ENCODE measurements at places on chromosomes 1 and 21.
A peak's percentile ranks its signal among the peaks of the same experiment; 100 is the strongest.

GRCh38 chr1:230288641-230289349 lies 137.3 kb downstream of the PGBD5 start:
- no peak overlapping the region for H3K27ac ChIP-seq
- no peak overlapping the region for H3K4me3 ChIP-seq
- no peaks in the 10 kb centered on the region for H3K27me3 ChIP-seq
- no peak for DNase-seq

DNA sequence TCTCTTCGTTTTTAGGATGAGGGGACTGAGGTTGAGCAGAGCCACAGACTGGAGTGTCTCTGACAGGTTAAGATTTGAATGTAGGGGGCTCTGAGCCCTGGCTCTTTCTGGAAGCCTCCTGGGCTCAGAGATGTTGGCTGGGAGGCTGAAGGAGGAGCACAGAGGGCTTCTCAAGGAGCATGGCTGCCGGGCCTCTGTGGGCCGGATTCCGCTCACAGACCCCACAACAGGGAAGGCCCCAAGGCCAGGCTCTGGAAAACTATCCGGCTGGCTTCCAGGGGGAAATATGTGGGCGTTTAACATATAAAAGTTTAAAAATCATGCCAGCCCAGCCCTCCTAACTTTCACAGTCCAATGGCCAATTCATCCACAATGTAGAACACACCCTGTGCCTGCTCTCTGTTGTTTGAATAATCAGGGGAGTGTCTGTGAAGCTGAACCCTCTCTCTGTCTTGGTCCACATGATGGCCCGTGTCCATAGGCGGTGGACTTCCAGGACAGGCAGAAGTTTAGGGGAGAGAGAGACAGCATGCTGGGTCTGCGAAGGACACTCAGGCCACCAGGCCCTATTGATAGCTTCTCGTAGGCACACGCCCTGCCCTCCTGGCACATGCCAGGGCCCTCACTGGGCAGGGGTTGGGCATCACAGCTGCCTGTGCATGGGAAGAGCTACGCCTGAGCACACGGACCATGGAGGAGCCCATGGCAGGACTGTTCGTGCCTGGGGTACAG lies 10.8 kb downstream of the OBSCN start:
- peaks cover 11% of the 10 kb centered on the region for H3K4me1 ChIP-seq
- no peak overlapping the region for H3K4me3 ChIP-seq
- DNase-seq = no peak
- peaks cover 9% of the 10 kb centered on the region for H3K36me3 ChIP-seq

GRCh38 chr1:220221269-220221668 lies 51.0 kb downstream of the RAB3GAP2 start:
- H3K27ac ChIP-seq = no peak overlapping the region
- DNase-seq = no peak
- no peaks in the 10 kb centered on the region for H3K36me3 ChIP-seq
- no peak overlapping the region for H3K4me3 ChIP-seq

GRCh38 chr21:42364304-42364865 lies 1.9 kb downstream of the TFF1 start:
- H3K27ac ChIP-seq = no peak overlapping the region
- H3K36me3 ChIP-seq = no peaks in the 10 kb centered on the region
- no peak overlapping the region for H3K4me3 ChIP-seq
- no peaks in the 10 kb centered on the region for H3K27me3 ChIP-seq

- no peaks in the 10 kb centered on the region for H3K36me3 ChIP-seq
- DNase-seq = no peak
- no peaks in the 10 kb centered on the region for H3K27me3 ChIP-seq
- no peaks in the 10 kb centered on the region for H3K4me1 ChIP-seq
- H3K27ac ChIP-seq = no peak overlapping the region
- no peak overlapping the region for H3K4me3 ChIP-seq
Measured at GRCh38 chr1:205030896-205031295, 12.1 kb upstream of the CNTN2 start.

- H3K4me3 ChIP-seq = no peak overlapping the region
- peaks cover 16% of the 10 kb centered on the region for H3K4me1 ChIP-seq
- H3K27me3 ChIP-seq = no peaks in the 10 kb centered on the region
- DNase-seq = no peak
- H3K27ac ChIP-seq = no peak overlapping the region
Measured at GRCh38 chr1:204340081-204340889, 19.4 kb downstream of the PLEKHA6 start.

DNA sequence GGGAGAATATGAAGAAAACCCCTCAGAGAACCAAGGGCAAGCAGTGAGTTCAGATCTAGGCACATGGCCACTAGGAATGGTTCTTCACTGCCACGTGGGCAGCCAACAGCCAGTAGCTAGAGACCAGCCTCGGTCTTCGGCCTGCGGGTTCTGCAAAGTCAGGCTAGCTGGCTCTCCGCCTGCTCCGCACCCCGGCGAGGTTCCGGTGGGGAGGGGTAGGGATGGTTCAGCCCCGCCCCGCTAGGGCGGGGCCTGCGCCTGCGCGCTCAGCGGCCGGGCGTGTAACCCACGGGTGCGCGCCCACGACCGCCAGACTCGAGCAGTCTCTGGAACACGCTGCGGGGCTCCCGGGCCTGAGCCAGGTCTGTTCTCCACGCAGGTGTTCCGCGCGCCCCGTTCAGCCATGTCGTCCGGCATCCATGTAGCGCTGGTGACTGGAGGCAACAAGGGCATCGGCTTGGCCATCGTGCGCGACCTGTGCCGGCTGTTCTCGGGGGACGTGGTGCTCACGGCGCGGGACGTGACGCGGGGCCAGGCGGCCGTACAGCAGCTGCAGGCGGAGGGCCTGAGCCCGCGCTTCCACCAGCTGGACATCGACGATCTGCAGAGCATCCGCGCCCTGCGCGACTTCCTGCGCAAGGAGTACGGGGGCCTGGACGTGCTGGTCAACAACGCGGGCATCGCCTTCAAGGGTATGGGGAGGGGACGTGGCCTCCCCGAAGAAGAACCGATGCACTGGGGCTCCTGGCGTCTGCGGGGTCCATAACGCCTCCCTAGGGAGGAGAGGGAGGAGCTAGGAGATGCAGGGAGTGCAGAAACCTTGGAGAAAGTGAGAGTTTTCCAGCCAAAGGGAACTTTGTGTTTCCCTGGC lies at the start of gene CBR1:
Gene CBR1 (plus strand): TSS at position 312 of the 871 bp plus-strand sequence. CDS start 92 bp downstream, at position 404.
- H3K4me1 ChIP-seq = peaks cover 47% of the 10 kb centered on the region
- peak within 1 kb of the TSS; percentile 88 for H3K27ac ChIP-seq
- H3K27me3 ChIP-seq = no peaks in the 10 kb centered on the region

- no peak for DNase-seq
- H3K4me3 ChIP-seq = no peak overlapping the region
- no peak overlapping the region for H3K27ac ChIP-seq
- H3K27me3 ChIP-seq = no peaks in the 10 kb centered on the region
- H3K36me3 ChIP-seq = no peaks in the 10 kb centered on the region
Measured at GRCh38 chr1:101706366-101706765, 290.4 kb downstream of the OLFM3 start.

- no peaks in the 10 kb centered on the region for H3K4me1 ChIP-seq
- H3K27me3 ChIP-seq = no peaks in the 10 kb centered on the region
- no peak for DNase-seq
Measured at GRCh38 chr1:228190182-228190581, 17.7 kb upstream of the OBSCN start.

GRCh38 chr1:33155877-33156538 lies 25.8 kb downstream of the TRIM62 start:
- peaks cover 25% of the 10 kb centered on the region for H3K4me1 ChIP-seq
- no peaks in the 10 kb centered on the region for H3K27me3 ChIP-seq
- H3K36me3 ChIP-seq = no peaks in the 10 kb centered on the region
- no peak overlapping the region for H3K4me3 ChIP-seq
- H3K27ac ChIP-seq = no peak overlapping the region
- DNase-seq = no peak

DNA sequence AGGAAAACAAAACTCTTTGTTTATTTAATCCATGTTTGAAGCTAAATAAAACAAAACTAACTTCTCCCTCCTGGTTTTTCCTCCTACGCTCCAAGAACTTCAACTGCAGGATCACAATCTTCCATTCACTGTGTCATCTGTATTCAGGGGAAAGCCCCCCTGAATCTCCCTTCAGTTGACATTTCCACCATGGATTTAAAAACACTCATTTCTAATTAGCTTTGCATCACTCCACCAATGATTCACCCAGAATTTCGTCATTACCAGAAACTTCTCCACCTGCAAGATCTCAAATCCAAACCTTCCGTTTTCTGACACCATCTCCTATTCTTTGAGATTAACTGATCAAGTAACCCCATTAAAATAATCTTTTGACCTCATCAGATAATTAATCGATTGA lies 10.9 kb upstream of the RGS5 start:
- H3K36me3 ChIP-seq = no peaks in the 10 kb centered on the region
- DNase-seq = no peak
- no peak overlapping the region for H3K27ac ChIP-seq
- no peak overlapping the region for H3K4me3 ChIP-seq
- H3K27me3 ChIP-seq = no peaks in the 10 kb centered on the region

- peaks cover 11% of the 10 kb centered on the region for H3K4me1 ChIP-seq
- H3K4me3 ChIP-seq = no peak overlapping the region
- no peak overlapping the region for H3K27ac ChIP-seq
- no peaks in the 10 kb centered on the region for H3K27me3 ChIP-seq
- H3K36me3 ChIP-seq = no peaks in the 10 kb centered on the region
- no peak for DNase-seq
Measured at GRCh38 chr1:206663832-206664652, 20.7 kb upstream of the MAPKAPK2 start.

DNA sequence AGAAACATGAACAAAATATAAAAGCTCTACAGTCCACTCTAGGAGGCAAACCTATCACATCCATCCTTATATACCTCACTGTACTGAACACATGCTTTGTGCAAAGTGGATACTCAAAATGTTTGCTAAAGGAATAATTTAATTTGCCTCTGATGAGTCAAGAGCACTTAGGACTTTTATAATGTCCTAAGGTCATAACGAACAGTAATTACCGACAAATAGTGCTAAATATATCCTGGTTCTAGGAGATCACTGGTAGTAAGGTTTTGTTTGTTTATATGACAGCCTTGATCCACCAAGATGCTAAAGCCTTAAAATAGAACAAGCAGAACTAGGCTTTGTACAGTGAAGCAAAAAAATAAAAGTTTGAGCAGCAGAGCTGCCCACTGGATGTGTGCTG lies 70.6 kb downstream of the GADD45A start:
- H3K36me3 ChIP-seq = no peaks in the 10 kb centered on the region
- DNase-seq = no peak
- H3K27me3 ChIP-seq = no peaks in the 10 kb centered on the region
- peaks cover 66% of the 10 kb centered on the region for H3K4me1 ChIP-seq

DNA sequence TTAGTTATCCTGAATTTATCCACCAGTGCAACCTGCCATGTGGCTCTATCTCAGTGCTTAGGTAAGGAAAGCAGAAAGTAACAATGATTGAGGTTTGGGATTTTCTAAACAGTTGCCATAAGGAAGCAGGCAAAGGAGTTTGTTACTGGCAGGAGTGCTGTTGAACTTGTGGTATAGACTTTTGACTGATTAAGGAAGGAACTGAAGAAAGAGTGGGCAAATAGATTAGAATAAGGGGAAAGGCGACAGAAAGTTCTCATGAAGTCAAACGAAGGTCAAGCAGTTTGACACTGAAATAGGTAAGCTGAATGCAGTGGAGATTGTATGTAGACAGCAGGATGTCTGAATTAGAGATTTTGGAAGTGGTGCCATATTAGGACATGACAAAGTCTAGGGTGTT lies 24.2 kb upstream of the CR2 start:
- no peak overlapping the region for H3K4me3 ChIP-seq
- H3K4me1 ChIP-seq = no peaks in the 10 kb centered on the region
- H3K27ac ChIP-seq = no peak overlapping the region

- H3K27ac ChIP-seq = no peak overlapping the region
- H3K4me1 ChIP-seq = no peaks in the 10 kb centered on the region
- no peaks in the 10 kb centered on the region for H3K27me3 ChIP-seq
- no peaks in the 10 kb centered on the region for H3K36me3 ChIP-seq
- peak; percentile 84 for DNase-seq
Measured at GRCh38 chr1:159977364-159978106, 23.5 kb upstream of the SLAMF9 start.

- H3K27me3 ChIP-seq = no peaks in the 10 kb centered on the region
- DNase-seq = no peak
- no peak overlapping the region for H3K27ac ChIP-seq
- H3K4me1 ChIP-seq = no peaks in the 10 kb centered on the region
- H3K4me3 ChIP-seq = no peak overlapping the region
Measured at GRCh38 chr1:200506471-200506870, 96.6 kb upstream of the ZNF281 start.

GRCh38 chr21:27425172-27425571 lies 458.3 kb upstream of the ADAMTS5 start:
- H3K4me1 ChIP-seq = peaks cover 33% of the 10 kb centered on the region
- H3K36me3 ChIP-seq = no peaks in the 10 kb centered on the region
- no peak overlapping the region for H3K4me3 ChIP-seq
- peak overlapping the region; percentile 10 for H3K27ac ChIP-seq
- no peaks in the 10 kb centered on the region for H3K27me3 ChIP-seq
- DNase-seq = no peak

DNA sequence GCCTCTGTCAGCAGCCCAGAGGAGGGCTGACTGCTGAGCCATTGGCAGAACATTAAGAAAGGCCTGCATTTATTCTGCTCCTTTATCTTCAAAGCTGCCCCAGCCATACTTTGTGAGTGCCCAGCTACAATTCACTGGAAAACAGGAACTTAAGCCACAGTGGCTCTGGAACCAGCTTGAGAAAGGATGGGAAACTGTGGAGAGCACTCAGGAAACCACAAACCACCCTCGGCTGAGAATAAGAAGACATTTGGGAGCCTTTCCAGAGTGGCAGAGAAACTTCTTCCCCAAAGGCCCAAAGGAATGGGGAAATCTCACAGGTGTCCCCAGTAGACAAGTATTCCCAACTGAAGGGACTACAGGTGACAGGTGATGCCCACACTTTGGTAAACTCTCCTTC lies 1.8 kb downstream of the LAMB3 start:
- H3K36me3 ChIP-seq = no peaks in the 10 kb centered on the region
- H3K4me1 ChIP-seq = peaks cover 63% of the 10 kb centered on the region
- H3K27ac ChIP-seq = peak overlapping the region; percentile 56
- no peak for DNase-seq
- H3K4me3 ChIP-seq = peak overlapping the region; percentile 17

DNA sequence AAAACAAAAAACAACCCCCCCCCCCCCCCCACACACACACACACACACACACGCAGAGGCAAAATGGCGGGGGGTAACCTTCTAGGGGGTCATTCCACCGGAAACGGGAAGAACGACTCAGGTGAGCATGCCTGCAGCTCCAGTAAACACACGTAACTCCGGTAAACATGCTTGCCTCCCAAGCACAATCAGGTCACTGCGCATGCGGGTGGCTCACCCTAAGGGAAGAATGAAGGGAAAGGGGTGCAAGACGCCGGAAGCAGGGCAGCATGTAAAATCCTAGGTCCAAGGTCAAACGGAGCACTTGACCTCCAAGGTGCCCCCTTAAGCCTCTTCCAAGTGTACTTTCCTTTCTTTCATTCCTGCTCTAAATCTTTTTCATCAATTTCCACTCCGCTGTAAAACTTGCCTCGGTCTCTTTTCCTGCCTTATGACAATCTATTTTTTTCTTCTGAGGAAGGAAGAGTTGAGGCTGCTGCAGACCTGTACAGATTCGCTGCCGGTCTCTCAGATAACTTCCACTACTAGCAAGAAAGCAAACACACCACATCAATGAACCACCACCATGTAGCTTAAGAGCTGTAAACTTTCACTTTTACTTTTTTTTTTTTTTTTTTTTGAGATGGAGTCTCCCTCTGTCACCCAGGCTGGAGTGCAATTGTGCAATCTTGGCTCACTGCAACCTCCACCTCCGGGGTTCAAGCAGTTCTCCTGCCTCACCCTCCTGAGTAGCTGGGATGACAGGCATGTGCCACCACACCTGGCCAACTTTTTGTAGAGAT lies 21.0 kb upstream of the CBR3 start:
- H3K4me3 ChIP-seq = no peak overlapping the region
- peaks cover 9% of the 10 kb centered on the region for H3K4me1 ChIP-seq
- no peaks in the 10 kb centered on the region for H3K36me3 ChIP-seq
- no peaks in the 10 kb centered on the region for H3K27me3 ChIP-seq

All from vagina (tissue), 2 donors.